Stomach (tissue), 19 donors: ENCODE measurements at places on chromosomes 2 and 18. TPM values are rescaled to one million over a fixed set of nuclear protein-coding genes. Genes with fewer than 3 reads are reported as not detected.

GRCh38 chr2:19839438-19839837 is 62.3 kb downstream of the TTC32 start:
- no peak for DNase-seq

GRCh38 chr2:37857575-37858399 is 67.3 kb upstream of the RMDN2 start:
- no peak for DNase-seq

CYP27C1 gene
- 0.25 TPM for polyA plus RNA-seq

GRCh38 chr18:36160959-36161371 is 26.3 kb upstream of the MOCOS start:
- no peak for DNase-seq

RESP18 gene
- polyA plus RNA-seq: not detected

- DNase-seq: no peak
These were observed 38.2 kb downstream of the ANKMY1 start for GRCh38 chr2:240519396-240520129.

GRCh38 chr2:128423788-128424165 is 105.1 kb upstream of the HS6ST1 start:
- DNase-seq: no peak

RNU2-63P gene
- polyA plus RNA-seq: not detected

TUBA3E gene
- not detected for polyA plus RNA-seq

- no peak for DNase-seq
These were observed 52.0 kb upstream of the TNP1 start for GRCh38 chr2:216911886-216912285.

- DNase-seq: no peak
These were observed 61.7 kb upstream of the NCK2 start for GRCh38 chr2:105683011-105683492.

G6PC2 gene
- not detected for polyA plus RNA-seq

GRCh38 chr2:26178746-26179436 is 6.0 kb downstream of the GAREM2 start:
- peak; percentile 80 for DNase-seq

DNA sequence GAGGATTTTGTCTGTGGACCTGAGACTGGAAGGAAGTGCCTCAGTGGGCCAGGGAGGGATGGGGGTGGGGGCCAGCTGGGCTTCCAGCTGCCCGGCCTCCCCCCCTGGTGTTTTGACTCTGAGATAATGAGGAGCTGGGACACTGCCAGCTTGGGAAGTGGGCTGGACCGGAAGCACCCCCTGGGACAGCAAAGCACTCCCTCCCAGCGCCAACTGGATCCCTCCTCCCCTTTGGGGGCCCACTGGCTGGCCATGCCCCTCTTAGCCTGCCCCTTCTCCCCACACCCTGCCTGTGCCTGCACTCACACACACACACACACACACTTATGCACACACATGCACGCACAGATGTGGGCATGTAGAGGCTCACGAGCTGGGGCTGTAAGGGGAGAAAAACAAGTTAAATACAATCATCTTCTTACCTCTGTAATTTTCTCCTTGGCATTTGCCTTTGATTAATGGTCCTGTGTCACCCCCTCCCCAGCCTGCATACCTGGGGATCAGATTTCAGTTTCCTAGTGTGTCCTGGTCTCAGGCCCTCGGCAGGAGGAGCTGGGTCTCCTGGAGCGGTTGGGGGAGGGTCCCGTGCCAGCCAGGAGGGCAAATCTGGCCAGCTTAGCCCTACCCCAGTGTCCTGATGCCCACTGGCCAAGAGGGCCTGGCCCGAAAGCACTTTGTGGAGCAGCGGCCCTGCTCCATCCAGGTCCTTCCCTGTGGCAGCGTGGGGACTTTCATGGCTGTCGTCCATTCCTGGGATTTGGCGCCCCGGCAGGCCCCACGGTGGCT is 3.6 kb downstream of the ITM2C start:
- DNase-seq: peak; percentile 15

LIPG gene
- 2.9 TPM for polyA plus RNA-seq

DNA sequence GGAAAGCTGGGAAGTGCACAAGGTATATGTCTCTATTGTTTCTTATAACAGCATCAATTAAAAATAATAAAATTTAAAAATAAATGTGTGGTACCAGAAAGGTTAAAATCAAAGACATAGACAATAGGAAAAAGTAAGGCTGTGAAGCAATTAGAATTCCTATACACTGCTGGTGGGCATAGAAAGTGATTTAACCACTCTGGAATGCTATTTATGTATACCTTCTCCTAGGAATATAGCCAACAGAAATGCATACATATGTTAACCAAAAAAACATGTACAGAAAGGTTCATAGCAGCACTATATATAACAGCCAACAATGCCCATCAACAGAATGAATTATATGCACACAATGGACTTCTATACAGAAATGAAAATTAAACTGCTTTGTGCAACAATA is 43.0 kb downstream of the WDSUB1 start:
- DNase-seq: no peak

- DNase-seq: no peak
These were observed 533.0 kb downstream of the TMX3 start for GRCh38 chr18:68181956-68182355.

GRCh38 chr2:78601113-78601512 is 424.4 kb upstream of the REG3G start:
- DNase-seq: no peak

GRCh38 chr2:221109552-221109951 is 462.6 kb downstream of the EPHA4 start:
- DNase-seq: no peak

GRCh38 chr2:191857259-191857805 is 10.4 kb upstream of the CAVIN2 start:
- no peak for DNase-seq

ZNF397 gene
- polyA plus RNA-seq: 10.9 TPM

- no peak for DNase-seq
These were observed 56.7 kb upstream of the EPB41L3 start for GRCh38 chr18:5600378-5601071.

SPOPL gene
- 10.5 TPM for polyA plus RNA-seq

ST6GAL2 gene
- not detected for polyA plus RNA-seq

ZNF892 gene
- polyA plus RNA-seq: not detected

DNA sequence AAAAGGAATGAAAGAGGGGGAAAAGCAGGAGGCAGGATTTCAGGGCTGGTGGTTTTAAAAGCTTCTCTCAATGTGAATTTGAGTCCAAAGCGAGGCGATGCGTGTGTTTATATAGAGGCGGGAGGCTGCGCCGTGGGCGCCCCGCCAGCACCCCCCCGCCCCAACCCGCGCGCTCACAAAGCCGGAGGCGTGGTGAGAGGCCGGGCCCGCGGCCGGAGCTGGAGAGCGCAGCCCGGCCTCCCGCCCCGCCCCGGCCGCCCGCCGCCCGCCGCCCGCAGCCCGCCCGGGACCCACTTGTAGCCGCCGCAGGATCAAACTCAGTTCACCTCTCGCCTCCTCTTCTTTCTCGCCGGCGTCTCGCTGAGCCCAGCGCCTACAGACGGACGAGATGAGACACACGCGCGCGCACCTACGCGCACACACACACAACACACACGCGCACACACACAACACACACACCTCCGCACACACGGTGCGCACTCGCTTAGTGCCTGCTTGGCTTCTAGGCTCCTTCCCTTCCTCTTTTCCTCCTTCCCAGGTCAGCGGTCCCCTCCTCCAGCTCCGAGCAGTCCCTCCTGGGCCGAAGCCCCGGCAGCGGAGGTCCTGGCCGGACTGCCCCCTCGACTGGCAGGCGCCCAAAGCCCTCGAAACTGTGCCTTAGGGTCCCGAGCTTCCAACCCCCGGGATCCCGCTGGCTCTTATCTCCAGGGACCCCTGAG is 1.3 kb upstream of the CYP26B1 start:
- peak; percentile 39 for DNase-seq

DNA sequence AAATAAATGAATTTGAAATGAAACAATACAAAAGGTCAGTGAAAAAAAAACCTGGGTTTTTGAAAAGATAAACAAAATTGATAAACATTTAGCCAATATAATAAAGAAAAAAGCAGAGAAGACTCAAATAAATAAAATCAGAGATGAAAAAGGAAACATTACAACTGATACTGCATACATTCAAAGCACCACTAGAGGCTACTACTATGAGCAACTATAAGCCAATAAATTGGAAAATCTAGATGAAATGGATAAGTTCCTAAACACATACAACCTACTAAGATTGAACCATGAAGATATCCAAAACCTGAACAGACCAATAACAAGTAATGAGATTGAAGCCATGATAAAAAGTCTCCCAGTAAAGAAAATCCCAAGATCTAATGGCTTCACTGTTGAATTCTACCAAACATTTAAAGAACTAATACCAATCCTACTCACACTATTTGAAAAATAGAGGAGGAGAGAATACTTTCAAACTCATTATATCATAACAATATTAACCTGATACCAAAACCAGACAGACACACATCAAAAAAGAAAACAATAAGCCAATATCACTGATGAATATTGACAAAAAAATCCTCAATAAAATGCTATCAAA is 80.8 kb upstream of the CERS6 start:
- DNase-seq: no peak

DNA sequence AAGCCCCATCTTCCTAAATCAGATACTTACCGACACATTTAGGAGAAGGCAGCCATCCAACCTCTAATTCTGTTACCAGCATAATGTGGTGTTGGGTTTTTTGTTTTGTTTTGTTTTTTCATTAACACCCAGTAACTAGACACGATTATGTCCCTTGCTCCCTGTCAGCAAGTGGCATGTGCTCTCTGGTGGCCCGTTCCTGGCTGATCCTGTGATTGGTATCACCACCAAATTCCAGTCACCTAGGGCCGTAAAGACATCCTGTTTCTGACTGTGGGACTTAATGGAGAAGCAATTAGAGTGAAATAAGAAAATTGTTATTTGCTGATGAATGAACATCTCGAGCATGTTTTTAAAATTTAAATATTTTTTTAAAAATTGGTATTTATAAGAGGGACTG is 5.9 kb upstream of the DLX1 start:
- no peak for DNase-seq

GRCh38 chr18:3604498-3605408 is 154.8 kb downstream of the TGIF1 start:
- DNase-seq: peak; percentile 71

- no peak for DNase-seq
These were observed 25.1 kb upstream of the GPR17 start for GRCh38 chr2:127620866-127621265.

DNA sequence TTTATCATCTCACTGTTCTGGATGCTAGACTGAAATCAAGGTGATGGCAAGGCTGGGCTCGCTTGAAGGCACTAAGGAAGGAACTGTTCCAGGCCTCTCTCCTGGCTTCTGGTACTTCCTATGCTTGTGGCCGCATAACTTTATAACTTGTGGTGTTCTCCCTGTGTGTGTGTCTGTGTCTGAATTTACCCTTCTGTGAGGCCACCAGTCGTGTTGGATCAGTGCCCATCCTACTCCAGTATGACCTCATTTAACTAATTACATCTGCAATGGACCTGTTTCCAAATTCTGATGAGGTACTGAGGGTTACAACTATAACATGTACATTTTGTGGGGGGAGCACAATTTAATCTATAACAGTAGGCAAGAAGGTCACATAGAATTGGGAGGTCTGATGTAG is 41.6 kb downstream of the LYPD6B start:
- DNase-seq: no peak

CLIP4 gene
- 6.8 TPM for polyA plus RNA-seq

DNA sequence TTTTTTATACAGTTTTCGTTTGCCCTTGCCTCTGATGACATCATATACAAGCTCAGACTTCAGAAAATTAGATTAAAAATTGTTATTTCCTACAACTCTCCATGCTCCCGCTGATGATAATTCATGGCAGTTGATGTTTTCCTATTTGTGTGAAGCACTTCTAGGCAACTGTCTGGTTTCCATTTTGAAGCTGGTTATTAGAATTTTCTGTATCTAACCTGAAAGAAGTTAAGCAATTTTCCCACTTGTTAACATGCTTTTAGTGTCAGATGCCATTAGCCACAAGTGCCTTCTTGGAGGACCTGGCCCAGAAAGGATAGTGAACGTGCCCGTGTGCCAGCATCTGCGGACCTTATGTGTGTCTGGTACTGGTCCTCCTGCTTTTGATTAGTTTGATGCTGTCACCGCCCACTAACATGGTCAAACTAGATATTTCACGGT is 347.6 kb upstream of the RAB12 start:
- DNase-seq: no peak

GRCh38 chr18:14769381-14769780 is 21.4 kb downstream of the ANKRD30B start:
- no peak for DNase-seq

- DNase-seq: no peak
These were observed 26.5 kb upstream of the TWIST2 start for GRCh38 chr2:238821391-238821790.

DNA sequence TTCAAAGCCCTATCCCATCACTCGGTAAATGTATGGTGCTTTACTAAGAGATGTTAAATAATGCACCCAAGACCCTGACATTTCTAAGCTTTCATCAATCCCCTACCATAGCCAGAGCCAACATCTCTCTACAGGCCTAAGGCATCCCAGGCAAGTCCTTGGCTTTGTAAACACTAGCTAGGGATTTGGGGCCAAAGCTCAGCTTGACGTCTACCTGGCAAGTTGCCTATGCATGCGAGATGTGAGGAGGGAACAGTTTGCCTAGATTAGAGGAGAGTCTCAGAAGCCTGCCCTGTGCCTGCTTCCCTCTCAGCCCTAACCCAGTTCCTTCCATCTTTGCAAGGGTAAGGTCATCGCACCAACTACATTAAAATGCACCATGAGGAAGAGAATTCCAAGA is 221.5 kb upstream of the NCKAP5 start:
- DNase-seq: no peak

DNA sequence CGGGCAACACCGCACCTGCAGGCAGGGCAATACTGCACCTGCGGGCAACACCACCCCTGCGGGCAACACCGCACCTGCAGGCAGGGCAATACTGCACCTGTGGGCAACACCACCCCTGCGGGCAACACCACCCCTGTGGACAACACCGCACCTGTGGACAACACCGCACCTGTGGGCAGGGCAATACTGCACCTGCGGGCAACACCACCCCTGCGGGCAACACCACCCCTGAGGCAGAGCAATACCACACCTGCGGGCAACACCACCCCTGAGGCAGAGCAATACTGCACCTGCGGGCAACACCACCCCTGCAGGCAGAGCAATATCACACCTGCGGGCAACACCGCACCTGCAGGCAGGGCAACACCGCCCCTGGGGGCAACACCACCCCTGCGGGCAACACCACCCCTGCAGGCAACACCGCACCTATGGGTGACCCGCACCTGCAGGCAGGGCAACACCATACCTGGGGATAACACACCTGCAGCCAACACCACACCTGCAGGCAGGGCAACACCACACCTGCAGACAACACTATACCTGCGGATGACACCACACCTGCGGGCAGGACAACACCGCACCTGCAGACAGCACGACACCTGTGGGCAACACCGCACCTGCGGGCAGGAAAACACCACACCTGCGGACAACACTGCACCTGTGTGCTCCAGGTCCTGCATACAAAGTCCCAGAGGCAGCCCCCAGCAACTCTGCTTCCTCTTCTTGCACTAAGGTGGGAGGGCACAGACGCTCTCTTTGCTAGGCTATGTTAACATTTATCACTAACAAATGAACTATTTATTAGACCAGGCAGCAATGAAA is 57.7 kb downstream of the EIPR1 start:
- DNase-seq: no peak
